ENCODE measurements at places on chromosomes 5 and 9.

DNA sequence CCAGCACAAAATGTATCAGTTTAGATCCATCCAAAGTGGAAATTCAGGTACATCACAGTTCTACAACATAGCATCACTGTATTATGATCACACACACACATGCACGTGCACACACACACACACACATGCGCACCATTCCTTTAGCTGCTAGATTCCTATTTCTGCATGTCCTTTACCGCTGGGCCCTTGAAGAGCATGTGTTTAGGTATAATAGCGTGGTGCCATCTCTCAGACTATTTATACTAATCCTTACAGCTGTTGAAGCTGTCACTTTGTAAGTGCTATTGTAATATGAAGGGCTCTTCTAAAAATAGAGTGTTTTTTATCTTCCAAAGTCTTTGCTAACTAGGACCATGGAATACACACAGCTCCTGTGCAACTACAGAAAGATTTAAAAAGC, 308.8 kb upstream of the TRPC7 start:
- DNase-seq: no peak

- no peak for DNase-seq
Measured at GRCh38 chr5:132273631-132274030, 16.1 kb downstream of the PDLIM4 start.

DNA sequence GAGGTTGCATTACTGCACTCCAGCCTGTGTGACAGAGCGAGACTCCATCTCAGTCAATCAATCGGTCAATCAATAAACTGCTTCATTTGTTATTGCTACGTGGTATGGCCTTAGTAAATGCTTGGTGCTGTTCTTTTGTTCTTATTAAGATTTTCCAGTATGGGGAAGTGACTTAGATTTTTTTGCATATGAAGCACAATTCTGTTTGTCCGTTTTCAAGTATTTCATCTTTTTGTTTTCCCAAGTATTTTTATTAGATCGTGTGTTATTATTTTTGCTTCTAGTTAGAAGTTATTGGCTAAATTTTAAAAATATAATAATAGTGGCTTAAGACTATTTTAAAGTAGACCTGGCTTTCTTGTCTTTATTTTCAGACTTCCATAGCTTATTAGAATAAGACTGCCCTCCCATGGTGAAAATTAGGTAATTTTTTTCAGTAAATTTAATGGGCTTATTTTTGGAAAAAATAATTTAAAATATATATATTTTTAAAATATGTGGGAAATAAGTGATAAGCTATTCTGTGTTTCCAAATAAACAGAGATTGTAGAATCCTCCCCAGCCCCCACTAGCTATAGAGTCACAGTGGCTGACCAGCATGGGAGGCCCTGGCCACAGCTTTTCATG, 14.7 kb upstream of the OMD start:
- DNase-seq: peak; percentile 53

GRCh38 chr9:13446286-13446937, 166.9 kb upstream of the MPDZ start:
- no peak for DNase-seq

DNA sequence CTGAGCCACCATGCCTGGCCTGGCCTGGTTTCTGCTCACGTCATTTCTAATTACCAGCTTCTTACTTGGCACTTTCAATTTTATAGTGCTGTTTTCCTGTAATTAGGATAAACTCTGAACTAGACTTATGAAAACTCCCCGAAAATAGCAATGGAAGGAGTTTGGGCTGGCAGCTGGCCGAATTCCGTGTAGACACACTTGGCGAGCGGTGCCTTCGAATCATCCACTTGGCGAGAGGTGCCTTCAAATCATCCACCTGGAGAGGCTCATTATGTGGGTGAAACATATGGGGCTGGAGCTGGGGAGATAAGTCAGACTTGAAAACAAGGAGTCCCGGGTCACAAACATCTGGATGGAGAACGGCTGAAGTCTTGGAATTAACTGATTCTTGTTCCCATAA, 203.7 kb downstream of the ROR2 start:
- no peak for DNase-seq

DNA sequence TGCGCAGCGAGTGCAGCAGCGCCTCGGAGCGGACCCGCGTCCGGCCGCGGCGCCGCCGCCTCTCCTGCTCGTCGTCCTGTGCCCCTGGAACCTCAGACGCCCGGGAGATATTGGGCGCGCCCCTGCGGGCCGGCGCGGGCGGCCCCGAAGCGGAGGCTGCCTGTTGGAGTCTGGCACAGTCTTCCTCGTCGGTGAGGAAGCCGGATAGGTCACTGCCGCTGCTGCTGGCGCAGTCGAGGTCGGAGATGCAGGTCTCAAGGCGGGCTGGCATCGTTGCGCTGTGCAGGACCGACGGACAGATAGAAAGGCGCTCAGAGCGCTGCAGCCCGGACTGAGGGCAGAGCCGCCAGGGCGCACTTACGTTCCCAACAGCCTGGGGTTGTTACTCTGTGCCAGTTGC, 344 bp downstream of the NEUROG1 start:
- DNase-seq: no peak

- DNase-seq: no peak
Measured at GRCh38 chr9:131707050-131707449, 32.8 kb downstream of the RAPGEF1 start.

DNA sequence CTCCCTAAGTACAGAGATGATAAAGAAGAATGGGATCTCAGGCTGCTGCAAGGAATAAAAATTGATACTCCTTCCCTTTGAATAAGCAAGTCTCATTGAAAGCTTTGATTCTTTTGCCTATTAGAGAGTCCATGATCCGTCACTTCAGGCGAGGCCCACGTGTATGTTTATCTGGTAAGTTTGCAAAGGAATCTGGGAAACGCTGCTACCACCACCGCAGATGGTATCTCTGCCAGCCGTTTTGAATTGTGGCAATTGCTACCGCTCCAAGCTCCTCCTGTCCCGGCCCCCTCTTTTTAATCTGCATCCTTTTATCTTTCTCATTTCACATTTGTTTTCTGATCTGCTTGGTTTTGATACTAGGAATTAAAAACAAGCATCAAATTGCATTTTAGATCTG, 42.9 kb upstream of the GRIA1 start:
- DNase-seq: no peak

GRCh38 chr9:126750941-126751725, 53.7 kb upstream of the ZBTB43 start:
- DNase-seq: no peak

DNA sequence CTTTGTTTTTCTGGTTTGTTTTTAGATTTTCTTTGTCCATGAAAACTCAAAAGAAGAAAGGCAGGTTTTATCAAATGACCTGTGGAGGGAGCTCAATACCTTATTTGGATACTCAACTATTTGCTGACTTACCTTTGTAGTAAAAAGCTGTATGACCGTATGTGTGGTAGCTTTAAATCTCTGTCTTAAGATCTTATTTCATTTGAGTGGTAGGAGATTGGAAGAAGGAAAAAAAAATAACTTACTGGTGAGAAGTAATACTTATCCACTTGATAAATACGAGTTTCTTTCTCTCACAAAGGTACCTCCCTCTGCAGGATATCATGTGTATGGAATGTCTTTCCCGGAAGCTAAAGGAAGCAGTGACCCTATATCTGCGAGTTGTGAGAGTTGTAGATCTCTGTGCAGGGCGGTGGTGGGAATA, 15.0 kb downstream of the FBXO38 start:
- DNase-seq: no peak

GRCh38 chr9:69097064-69097463, 61.5 kb downstream of the FXN start:
- DNase-seq: no peak

GRCh38 chr9:3746296-3747275, 220.8 kb upstream of the RFX3 start:
- DNase-seq: no peak

- DNase-seq: no peak
Measured at GRCh38 chr5:88143693-88144218, 124.9 kb downstream of the TMEM161B start.

GRCh38 chr5:43312699-43313034, 545 bp downstream of the HMGCS1 start:
- peak; percentile 75 for DNase-seq

DNA sequence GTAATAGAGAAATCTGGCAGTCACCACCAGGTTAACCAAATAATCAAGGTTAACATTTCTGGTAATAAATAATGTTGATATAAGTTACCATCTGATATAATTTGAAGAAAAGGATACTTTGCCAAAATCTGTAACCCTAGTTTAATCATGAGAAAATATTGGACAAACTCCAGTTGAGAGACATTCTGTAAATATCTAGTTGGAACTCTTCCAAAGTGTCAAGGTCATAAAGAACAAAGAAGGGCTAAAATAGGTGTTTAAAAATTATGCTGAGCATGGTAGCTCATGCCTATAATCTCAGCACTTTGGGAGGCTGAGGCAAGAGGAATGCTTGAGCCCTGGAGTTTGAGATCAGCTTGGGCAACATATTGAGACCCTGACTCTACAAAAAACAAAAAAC, 253.3 kb downstream of the MRPS30 start:
- no peak for DNase-seq

GRCh38 chr5:132001647-132002561, 9.6 kb downstream of the ACSL6 start:
- no peak for DNase-seq

GRCh38 chr5:126846344-126846743, 69.4 kb downstream of the LMNB1 start:
- peak; percentile 34 for DNase-seq

- peak; percentile 49 for DNase-seq
Measured at GRCh38 chr5:10401498-10401897, 40.2 kb upstream of the ROPN1L start.

GRCh38 chr5:41093803-41094202, 22.7 kb upstream of the MROH2B start:
- no peak for DNase-seq

DNA sequence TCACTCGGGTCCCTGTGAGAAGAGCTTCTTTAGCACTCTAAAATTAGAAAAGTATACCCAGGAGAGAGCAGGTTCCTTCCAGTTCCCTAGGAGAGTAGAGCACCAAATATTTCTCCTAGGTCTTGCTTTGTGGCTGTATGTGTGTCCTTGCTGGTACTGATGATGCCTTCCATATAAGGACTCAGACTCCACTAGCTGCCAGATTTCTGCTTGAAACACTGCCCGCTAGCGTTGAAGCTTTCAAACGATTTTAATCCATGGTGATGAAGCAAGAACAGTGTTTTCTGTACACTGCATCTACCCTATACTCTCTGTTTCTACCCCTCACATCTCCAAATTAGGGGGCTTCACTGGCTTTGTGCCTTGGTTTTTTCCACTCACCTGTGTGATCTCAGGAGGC, 2.4 kb upstream of the SMC2 start:
- DNase-seq: peak; percentile 62

DNA sequence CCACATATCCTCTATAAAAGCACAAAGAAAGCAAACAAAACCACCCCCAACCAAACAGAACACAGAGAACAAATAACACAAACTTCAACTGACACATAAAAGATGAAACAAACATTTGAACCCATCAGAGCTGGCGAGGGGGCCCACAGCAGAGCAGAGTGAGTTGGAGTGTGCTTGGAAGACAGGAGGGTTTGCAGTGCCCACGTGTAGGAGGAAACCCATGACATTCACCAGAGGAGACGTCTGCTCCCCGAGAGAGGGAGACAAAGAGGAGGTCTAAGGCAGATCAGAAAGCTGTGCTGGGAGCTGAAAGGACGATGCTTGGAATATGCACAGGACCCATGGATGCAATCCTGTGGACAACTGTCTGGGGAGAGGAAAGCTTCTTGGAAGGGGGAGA, 27.0 kb downstream of the MRPL36 start:
- peak; percentile 10 for DNase-seq

- no peak for DNase-seq
Measured at GRCh38 chr9:113603048-113603375, 139.5 kb downstream of the RGS3 start.

DNA sequence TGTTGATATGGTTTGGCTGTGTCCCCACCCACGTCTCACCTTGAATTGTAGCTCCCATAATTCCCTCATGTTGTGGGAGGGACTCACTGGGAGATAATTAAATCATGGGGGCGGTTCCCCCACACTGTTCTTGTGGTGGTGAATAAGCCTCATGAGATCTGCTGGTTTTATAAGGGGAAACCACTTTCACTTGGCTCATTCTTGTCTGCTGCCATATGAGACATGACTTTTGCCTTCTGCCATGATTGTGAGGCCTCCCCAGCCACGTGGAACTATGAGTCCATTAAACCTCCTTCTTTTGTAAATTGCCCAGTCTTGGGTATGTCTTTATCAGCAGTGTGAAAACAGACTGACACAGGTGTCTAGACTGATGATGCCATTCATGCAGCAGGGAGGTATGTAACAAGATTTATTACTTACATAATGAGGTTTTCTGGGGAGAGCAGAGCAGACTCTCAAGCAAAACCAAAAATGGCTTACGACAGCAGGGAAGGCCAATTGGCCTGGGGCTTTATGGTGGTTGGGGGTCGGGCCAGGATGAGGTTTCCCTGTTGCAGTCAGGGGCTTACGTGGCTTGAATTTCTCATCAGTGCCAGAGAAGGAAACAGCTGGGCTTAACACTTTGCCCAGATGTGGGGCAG, 9.5 kb upstream of the COMMD10 start:
- DNase-seq: peak; percentile 52

DNA sequence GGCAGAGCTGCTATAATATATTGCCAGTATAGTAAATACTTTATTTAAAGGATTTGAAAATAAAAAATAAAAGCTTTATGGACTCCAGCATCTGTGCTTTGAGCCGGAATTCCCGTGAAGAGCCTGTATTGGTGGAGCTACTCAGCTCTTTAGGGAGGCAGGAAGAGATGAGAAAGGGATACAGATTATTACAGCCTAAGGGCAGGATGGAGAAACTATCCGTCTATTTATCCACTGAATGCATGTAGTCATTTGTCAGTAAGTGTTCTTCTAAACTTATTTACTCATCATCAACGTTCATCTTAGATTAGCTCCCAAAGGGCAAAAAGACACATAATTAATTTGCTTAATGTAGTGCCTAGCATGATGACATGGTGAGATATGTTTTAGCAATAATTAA, 48.4 kb downstream of the SLC1A1 start:
- DNase-seq: no peak

DNA sequence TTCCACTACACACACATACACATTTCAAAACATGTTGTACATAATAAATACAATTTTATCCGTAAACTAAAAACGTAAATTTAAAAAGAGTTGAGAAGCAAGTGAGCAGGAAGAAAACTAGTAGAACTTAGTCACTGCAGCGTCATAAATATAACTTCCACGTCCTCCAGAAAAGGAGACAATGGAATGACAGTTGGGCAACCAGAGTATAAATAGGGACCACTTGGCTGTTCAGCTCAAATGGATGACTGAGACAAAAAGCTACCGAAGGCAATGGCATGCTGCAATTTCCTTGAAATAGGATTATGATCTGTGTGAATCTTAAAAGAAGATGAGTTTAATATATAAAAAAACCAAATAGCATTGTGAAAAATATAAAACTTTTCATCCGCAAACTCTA, 438.5 kb upstream of the RGMB start:
- no peak for DNase-seq

DNA sequence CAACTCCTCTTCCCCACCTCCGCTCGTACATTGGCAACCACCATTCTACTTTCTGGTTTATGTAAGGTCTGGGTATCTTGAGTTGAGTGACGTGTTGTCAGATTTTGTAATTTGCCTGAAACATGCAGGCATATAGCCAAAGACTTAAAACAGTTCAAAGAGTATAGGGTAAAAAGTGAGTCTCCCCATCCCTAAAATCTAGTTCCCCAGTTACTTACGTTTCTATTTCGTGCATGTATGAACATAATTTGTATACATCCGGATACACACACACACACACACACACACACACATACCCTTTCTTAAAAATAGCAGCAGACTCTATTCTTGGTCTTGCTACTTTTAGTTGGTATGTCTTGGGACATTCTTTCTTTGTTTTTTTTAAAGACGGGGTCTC, 915 bp downstream of the HSDL2 start:
- peak; percentile 61 for DNase-seq

Measured in hematopoietic multipotent progenitor cell treated with erythropoietin and hydrocortisone succinate and interleukin-3 and kit ligand, for 4 days (in vitro differentiated cells).